ENCODE measurements at places on chromosomes 6 and 20.
A peak's percentile ranks its signal among the peaks of the same experiment; 100 is the strongest.

- no peak for DNase-seq
Observed at GRCh38 chr6:106477790-106478189, 117.3 kb downstream of the CRYBG1 start.

DNA sequence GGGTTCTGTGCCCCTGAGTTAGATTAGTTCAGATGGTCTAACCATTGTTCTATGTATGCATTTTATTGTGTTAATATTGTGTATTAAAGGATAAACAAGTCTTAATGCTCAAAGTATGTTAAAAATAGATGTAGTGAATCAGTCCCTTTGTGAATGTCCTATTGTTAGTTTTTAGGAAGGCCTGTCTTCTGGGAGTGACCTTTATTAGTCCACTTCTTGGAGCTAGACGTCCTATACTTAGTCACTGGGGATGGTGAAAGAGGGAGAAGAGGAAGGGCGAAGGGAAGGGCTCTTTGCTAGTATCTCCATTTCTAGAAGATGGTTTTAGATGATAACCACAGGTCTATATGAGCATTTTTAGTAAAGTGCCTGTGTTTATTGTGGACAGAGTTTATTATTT lies 12.3 kb upstream of the HMGN4 start:
- DNase-seq: no peak

DNA sequence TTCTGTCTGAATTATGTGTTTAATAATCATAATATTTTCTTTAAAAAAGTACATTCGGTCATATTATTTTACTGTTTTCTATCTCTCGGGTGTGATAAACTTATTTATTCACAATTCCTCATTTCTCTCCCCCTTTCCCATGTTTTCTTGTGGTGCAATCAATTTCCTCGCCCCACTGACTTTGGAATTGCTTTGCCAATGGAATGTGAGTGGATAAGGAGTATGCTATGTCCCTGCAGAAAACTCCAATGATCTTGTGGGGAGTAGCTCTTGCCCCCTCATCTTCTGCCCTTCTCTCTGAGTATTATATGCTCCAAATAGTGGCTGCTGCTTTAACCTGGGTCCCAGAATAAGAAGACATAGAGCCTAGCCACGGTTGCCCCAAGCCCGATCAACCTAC lies 64.1 kb downstream of the HMGN3 start:
- DNase-seq: no peak

- DNase-seq: no peak
Observed at GRCh38 chr6:36677059-36677749, 1.3 kb upstream of the CDKN1A start.

GRCh38 chr20:43751167-43752050 lies 24.6 kb upstream of the GTSF1L start:
- no peak for DNase-seq

GRCh38 chr20:49030954-49031619 lies 15.0 kb upstream of the CSE1L start:
- no peak for DNase-seq

GRCh38 chr6:159955945-159956361 lies 12.9 kb upstream of the IGF2R start:
- no peak for DNase-seq

DNA sequence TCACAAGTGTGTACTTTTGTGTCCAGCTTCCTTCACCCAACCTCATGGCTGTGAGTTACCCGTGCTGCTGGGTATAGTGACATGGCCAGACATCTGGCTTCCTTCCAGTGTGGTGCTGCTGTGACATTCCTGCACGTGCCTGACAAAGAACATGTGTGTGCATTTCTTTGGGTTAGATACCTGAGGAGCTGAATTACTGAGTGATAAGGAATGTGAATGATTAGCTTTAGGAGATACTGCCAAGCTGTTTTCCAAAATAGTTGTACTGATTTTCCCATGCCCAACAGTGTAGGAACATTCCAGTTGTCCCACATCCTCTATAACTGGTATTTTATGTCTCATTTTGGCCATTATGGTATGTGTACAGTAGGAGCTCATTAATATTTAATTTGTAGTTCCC lies 132.5 kb downstream of the PREX1 start:
- DNase-seq: peak; percentile 61

DNA sequence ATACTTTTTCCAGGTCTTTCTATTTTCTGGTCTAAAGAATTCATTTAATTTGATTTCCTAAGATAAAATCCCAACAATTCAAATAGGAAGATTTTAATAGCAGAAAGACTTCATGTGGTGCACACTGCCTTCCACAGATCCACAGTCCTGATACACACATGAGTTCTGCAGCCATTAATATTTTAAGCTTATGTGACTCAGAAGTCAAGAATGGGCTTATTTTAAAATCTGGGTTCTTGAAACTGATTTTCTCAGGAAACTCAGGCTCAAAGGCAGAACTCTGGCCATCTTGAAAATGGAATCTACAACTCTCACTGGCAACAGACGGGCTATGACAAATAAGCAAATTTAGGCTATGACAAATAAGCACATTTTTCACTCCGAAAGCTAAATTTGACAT lies 88.2 kb downstream of the COL12A1 start:
- no peak for DNase-seq

DNA sequence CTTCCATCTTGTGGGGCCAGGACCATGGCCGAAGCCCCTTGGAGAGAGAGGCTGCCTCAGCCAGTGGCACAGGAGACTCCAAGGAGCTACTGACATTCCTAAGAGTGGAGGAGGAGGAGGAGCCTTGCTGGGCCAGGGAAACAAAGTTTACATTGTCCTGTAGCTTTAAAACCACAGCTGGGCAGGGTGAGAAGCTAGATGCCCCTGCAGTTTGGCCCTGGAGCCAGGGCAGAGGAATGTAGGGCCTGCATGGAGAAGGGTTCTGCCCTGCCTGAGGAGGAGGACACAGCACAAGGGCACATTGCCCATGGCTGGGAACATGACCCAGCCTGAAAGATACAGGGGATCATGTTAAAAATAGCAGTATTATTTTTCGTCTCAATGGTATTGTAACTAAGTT lies 37.4 kb downstream of the PLCG1 start:
- DNase-seq: no peak

GRCh38 chr20:47659904-47660601 lies 125.2 kb downstream of the SULF2 start:
- DNase-seq: no peak

GRCh38 chr20:61980647-61981583 lies 84.8 kb downstream of the TAF4 start:
- DNase-seq: peak; percentile 52

DNA sequence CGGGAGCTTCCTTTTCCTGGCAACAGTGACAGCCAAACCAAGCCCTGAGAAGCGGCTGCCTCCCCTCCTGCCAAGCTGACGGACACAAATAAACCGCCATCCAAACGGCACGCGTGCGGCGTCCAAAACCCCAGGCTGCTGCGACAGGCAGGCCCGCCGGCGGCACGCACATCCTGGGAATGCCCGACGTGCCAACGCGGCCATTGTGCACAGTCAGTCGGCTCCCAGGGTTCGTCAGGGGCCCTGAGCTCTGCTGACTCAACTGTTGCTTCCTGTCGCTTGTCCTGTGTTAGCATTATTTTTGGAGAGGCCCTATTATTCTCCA lies 6.8 kb downstream of the JAG1 start:
- no peak for DNase-seq

DNA sequence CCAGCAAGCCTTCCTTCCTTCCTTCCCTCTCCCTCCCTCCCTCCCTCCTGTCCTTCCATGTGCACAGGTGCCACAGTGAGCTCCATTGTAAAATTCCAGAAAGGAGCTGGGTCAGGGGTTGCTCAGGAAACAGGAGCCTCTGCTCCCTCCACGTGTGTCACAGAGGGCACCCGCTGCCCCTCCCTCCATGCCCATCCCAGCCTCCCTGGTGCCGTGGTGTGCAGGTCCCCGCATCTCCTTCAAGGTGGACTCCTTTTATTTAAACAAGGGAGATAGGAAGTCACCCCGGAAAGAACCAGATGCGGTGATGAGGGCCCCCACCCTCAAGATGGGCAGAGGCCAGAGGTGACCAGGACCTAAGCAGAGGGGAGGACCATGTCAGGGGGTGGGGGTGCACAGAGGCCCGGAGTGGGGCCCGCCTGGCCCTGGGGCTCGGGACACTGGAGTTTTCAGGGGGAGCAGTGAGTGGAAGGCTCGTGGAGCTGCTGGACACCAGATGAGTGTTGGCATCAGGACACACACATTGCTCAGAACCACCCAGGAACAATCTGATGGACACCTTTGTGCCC lies 85.4 kb downstream of the DHX35 start:
- no peak for DNase-seq

- no peak for DNase-seq
Observed at GRCh38 chr6:68718385-68719073, 83.4 kb downstream of the ADGRB3 start.

DNA sequence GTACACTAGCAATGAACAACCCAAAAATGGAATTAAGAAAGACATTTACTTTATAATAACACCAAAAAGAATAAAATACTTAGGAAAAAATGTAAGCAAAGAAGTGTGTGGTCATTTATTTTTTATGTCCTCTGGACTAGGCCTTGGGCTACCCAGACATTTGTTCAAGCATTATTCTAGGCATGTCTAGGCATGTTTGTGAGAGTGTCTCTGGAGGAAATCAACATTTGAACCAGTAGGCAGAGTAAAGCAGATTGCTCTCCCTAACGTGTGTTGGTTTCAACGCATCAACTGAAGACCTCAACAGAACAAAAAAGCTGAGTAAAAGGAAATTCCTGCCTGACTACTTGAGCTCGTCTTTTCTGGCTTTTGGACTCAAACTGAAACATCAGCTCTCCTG lies 84.5 kb downstream of the ANKEF1 start:
- no peak for DNase-seq

GRCh38 chr6:137873273-137873762 lies 6.3 kb downstream of the TNFAIP3 start:
- DNase-seq: peak; percentile 32

DNA sequence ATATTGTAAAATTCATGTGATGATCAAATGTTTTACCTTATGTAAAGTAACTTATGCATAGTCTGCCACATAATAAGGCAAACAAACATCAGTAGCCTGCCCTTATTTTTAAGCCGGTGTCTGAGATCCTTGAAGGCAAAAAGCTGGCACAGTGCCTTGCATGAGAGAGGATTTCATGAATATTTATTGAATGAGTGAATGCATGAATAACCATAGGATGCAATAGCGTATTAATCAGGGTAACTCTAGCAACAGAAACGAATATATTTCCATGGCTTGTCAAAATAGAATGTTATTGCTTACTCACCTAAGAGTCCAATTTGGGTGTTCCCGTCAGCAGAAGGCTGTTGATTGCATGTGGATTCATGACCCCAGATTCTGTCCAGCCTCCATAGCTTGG lies 34.9 kb downstream of the BTBD3 start:
- no peak for DNase-seq

GRCh38 chr20:24755411-24755922 lies 193.6 kb upstream of the CST7 start:
- DNase-seq: no peak

- no peak for DNase-seq
Observed at GRCh38 chr6:103036846-103037245, 1643.3 kb downstream of the GRIK2 start.

- DNase-seq: no peak
Observed at GRCh38 chr6:156822747-156823206, 45.6 kb downstream of the ARID1B start.

GRCh38 chr6:74588094-74588832 lies 617.6 kb downstream of the COL12A1 start:
- no peak for DNase-seq

DNA sequence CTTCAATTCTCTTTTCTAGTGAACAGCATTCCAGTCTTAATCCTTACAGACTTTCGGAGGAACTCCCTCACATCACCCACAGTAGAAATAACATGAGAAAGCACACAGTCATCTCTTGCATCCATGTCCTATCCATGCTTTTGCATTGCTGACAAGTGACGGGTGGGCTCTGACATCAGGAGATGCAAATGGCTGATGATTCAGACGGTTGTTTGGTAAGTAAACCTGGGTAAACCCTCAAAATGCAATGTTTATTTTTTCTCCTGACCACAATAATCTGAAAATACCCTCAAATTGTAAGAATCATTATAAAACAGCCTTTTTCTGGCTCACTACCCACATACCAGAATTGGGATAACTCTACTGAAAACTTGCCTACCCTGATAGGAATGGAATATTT lies 792.0 kb downstream of the MAFB start:
- DNase-seq: no peak

DNA sequence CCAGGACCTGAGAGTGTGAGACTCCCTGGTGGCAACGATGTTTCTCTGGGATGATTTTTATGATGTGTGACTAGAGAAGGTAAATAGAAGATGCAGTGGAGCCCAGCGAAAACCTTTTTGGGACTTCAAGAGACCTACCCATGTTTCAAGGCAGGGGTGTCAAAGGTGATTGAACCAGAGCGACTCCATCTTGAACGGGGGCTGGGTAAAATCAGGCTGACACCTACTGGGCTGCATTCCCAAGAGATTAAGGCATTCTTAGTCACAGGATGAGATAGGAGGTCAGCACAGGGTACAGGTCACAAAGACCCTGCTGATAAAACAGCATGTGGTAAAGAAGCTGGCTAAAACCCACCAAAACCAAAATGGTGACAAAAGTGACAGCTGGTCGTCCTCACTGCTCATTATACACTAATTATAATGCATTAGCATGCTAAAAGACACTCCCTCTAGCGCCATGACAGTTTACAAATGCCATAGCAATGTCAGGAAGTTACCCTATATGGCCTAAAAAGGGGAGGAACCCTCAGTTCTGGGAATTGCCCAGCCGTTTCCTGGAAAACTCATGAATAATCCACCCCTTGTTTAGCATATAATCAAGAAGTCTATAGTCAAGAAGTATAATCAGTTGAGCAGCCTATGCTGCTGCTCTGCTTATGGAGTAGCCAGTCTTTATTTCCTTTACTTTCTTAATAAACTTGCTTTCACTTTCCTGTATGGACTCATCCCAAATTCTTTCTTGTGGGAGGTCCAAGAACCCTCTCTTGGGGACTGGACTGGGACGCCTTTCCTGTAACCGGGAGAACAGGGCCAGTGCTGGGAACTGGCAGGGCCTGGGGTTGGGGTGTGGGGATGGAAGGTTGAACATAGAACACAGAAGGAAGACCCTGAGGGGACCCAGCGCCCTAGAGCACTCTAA lies 526.4 kb downstream of the QKI start:
- no peak for DNase-seq

- DNase-seq: no peak
Observed at GRCh38 chr6:154381548-154381947, 24.9 kb upstream of the IPCEF1 start.

DNA sequence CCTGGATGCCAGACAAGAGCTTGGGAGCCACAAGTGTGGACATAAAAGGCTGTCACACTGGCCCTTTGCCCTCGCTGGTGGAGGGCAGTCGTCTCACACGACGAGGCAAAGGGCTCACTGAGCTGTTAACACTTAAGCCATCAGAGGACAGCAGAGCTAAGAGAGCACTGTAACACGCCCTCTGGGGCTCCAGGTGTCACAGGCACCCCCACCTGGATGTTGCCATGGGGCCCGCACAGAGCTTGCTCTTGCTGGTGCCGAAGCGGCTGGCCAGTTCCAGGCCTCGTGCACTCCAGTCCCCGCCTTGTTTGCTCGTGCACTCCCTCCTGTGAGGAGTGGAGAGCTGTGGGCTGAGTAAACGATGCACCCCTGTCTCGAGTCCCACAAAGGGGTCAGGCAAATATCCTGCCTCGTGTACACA lies 37.4 kb downstream of the SLC35D3 start:
- no peak for DNase-seq

GRCh38 chr6:26022132-26022472 lies 59.5 kb downstream of the TRIM38 start:
- DNase-seq: peak; percentile 77

All from SW480 (cell line).